ENCODE measurements at places on chromosomes 1 and 21.

DNA sequence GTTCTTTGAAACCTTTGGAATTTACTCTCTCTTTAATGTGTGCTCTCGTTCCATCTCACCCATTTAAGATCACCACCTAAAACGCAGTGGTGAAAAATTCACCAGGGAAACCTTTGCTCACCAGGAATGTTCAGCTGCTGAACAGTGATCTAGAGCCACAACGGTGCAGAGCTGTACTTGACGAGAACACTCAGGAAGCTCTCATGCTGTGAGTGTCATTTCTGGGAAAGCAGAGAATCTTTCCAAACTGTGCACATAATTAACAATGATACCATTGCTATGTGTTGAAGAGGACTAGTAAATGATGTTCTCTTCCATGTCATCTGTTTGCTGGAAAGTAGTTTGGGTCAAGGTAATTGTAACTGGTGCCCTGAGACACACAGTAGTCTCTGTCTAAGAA, 117.1 kb downstream of the ZZZ3 start:
- DNase-seq: no peak

DNA sequence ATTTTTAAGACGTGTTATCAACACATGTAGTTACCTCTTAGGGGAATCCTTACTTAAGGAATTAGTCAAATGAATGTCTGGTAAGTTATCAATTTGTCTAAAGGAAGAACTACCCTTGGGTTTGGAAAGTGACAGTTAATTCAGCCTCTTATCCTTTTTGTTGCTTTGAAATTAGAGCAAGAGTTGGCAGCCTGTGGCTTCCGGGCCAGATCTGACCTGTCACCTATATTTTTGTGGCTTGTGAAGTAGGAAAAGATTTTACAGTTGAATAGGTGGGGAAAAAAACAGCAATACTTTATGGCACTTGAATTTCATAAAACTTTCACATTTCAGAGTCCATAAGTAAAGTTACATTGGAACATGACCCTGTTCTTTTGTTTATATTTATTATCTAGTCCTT, 5.5 kb downstream of the MRPS6 start:
- no peak for DNase-seq

- no peak for DNase-seq
Observed at GRCh38 chr1:101993710-101994109, 3.0 kb downstream of the OLFM3 start.

DNA sequence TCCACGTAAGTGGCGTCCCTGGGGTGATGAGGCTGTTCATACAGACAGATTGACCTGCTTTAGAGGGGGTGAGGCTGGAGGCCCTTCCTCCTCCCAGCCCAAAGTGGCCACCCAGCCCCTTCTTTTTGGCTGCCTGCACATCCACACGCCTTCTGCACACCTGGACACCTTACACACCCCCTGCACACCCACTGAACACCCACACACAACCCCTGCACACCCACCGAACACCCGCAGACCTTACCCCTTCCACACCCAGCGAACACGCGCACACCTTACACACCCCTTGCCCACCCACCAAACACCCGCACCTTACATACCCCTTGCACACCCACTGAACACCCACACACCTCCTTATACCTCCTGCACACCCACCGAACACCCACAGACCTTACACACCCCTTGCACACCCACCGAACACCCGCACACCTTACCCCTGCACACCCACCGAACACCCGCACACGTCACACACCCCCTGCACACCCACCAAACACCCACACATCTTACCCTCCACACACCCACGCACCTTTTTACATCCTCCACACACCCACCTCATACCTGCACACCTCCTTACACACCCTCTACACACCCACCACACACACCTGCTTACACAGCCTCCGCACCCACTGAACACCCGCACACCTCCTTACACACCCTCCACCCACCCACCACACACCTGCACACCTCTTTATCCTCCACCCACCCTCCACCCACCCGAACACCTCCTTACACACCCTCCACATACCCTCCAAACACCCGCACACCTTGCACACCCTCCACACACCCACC, 37.7 kb downstream of the COQ8A start:
- no peak for DNase-seq

GRCh38 chr1:217275655-217276398, 355.1 kb downstream of the GPATCH2 start:
- no peak for DNase-seq

DNA sequence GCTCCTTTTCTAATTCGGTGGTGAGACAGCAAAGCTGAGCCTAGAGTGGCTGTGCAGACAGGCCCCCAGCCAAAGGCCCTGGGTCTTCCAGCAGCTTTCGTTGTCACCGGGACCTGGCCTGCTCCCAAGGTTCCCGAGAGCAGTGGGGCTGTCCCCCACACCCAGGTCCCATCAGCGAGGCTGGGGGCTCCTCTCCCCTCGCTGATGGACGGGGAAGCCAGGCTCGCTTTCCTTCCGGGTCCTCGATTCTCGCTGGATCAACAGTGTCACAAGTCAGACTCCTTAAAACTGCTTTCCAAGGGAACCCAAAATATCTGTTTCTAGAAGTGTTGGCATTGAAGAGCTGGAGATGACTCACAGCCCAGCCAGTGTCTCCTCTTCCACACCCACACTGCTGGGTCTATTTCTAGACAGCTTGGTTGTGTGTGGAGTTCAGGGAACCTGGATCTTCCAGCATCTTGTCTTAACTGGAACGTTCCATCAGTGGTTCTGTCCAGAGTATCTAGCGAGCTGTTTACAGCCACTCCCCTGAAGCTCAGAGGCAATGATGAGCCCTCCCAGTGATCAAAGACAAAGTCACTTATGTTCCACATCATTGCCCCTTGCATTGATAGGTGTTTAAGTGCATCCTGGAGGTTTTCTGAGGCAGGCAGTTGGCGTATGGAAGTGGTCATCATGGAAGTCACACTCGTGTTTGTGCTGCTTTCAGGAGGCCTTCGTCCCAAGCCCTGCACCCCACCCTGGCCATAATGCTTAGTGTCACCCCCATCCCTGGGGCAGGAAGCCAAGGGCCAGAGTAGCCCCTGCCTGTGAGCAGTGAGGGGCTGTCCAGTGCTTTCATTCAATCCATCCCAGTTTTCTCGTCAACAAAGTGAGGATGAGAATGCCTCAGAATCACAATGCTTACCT, 35.2 kb downstream of the RRP1 start:
- DNase-seq: no peak

All from stimulated activated CD8-positive, alpha-beta memory T cell treated with anti-CD3 and anti-CD28 coated beads, Interleukin-4, amount 100 ng/mL, for 4 hours (primary cell).